CD4-positive, alpha-beta memory T cell (primary cell): ENCODE measurements at places on chromosomes 1 and 21.

DNA sequence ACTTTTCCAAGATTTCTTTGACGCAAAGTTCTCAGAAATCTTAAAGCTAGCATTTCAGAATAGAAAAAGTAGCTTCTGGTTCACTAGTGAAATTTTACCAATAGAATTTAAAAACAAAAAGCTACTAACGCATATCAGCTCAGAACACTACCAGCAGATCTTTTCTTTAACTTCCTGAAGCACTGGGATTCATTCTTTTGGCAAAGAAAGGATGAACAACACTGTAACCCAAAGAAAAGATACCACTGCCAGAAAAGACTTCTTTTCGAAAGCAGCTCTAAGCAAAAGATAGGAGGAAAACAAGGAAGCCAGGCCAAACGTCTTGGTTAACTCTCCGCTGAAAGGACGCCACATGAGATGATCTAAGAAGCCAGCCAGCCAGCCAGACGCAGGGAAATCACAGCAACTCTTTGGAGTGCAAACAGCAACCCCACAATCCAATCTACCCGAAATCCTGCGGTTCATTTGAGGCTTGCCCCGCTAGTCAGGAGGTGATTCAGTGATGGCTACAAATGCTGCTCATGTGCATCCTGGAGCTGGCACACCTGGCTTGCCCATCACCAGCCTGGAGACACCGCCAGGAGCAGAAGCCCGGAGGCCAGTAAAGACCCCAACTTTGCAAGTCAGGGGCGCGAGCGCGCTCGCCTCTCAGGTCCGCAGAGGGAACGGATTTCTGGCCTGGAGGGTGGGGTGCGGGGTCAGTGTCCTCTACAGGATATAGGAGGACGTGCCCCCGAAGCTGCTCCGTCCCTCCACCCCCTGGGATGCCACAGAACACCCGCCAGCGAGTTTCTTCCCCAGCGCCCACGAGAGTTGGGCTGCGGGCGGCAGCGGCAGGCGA is 812 bp downstream of the NBPF1 start:
- DNase-seq, result no peak

GRCh38 chr21:33019885-33020557 is 5.7 kb upstream of the OLIG2 start:
- DNase-seq, result no peak

- no peak for DNase-seq
These were observed 56.2 kb upstream of the EDEM3 start for GRCh38 chr1:184810735-184811343.

DNA sequence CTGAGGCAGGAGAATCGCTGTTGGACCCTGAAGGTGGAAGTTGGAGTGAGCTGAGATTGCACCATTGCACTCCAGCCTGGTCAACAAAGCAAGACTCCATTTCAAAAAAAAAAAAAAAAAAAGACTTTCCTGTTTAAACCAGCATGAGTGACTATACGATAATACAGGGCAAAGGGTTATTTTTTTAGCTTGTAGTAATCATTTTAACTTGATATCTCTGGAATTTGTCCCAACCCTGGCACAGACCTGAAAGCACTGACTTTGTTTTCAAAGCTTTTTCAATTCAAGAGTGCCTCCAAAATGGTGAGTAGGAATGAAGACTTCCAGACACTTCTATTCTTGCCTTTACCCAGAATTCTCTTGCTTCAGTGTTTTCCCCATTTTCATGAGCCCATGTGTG is 4.4 kb upstream of the TMCO2 start:
- DNase-seq, result no peak

DNA sequence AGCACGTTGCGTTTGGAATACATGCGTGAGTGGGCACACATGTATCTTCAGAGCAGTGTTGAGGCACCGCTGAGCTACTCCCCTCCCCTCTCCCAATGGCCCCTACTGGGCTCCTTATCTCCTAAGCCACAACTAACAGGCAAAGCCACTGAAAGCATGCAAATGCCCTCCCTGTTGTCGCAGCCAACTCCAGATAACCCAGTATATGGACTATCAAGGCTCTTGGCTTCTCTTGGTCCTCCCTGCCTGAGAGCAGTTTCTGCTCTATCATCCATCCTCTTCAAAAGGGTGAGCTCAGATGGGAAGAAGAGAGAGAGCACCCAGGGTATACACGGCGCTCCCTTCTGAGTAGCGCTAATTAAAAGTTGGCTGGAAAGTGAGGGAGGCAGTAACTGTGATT is 58.5 kb upstream of the CNTN2 start:
- no peak for DNase-seq

GRCh38 chr1:56808410-56808809 is 10.8 kb downstream of the FYB2 start:
- DNase-seq, result no peak

- no peak for DNase-seq
These were observed 772 bp downstream of the UCK2 start for GRCh38 chr1:165828103-165828668.
